Anterior cingulate cortex (tissue), 58 donors: ENCODE measurements at places on chromosomes 2 and 18.

DNA sequence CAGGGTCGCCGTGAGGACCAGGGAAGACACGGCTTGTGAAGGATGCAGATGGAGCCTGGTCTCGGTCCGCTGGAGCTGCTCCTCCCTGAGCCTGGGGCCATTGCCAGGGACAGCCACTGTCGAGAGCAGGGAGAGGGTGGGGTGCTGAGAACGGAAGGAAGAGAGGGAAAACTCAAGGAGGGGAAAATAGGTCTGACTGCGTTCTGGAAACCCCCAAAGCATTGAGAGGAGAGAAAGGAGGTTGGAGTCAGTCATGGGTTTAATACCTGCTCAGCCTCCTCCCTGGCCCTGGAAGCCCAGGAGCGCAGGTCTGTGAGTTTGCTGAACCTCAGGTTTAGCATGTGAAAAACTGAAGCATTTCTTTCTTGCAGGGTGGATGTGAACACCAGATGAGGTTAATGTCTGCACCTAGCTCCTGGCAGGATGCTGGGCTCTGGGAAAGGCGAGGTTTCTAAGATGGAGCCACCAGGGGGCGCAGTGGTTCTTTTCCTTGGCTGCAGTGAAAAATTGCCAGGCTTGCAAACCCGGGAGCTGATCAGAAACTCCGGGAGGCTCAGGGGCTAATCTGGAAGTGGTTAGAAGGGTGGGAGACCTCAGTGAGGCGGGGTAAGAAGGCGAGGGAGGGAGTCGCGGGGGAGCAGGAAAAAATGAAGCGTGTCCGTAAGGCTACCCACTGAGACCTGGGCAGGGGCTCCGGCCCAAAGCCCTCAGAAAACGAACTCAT lies 33.6 kb upstream of the RNF149 start:
- DNase-seq, result peak; percentile 61

GRCh38 chr2:40177366-40177765 lies 274.5 kb downstream of the SLC8A1 start:
- DNase-seq, result no peak

DNA sequence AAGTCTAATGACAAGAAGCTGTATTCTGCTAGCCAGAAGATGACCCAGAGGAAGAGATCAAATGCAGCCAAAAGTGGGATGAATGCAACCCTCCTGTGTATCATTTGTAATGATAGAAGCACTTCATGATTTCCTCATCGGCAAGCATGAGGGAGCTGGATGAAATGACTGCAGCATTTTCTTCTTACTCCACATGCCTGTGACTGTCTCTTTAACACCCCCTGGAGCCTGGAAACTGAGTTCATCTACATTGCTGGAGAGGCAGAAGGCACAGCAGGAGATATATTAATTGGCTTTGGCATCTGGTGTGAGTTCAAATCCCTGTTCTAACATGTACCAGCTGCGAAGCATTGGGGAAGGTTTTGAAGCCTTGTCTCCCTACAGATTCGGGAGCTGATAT lies 37.7 kb downstream of the ID2 start:
- no peak for DNase-seq

DNA sequence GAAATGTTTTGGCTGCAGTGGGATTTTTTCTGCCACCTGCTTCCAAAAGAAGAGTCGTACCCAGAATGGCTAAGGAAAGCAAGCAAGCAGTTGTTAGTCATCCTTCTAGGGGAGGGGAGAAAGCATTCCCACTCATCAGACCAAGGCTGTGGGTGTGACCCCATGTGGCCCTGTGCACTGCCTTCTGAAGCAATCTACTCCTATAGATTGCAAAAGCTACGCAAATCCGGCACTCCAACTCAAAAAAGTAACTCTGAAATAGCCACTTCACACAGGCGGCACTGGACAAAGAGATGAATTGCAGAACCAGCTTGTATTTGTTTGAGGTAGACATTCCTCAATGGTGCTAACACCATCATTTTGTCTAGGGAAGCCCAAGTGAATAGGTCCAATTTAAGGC lies 44.3 kb downstream of the ST3GAL5 start:
- DNase-seq, result no peak

DNA sequence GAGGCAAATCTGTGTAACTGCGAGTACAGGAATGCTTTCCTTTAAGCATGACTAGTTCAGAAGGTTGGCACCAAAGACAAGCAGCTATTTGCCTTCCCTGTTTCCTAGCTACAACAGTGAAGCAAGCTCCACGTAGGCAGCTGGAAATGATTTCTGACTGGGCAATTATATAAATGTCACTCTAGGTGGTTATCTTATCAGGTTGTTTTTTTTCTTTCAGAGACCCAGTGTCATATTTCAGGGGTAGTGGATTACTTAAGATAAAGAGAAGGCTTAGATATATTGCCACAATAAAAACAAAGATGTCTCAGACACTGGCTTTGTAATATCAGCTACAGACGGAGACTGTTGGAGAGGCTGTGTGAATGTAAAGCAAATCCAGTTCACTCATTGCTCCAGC lies 748.9 kb upstream of the NXPH2 start:
- DNase-seq, result no peak

DNA sequence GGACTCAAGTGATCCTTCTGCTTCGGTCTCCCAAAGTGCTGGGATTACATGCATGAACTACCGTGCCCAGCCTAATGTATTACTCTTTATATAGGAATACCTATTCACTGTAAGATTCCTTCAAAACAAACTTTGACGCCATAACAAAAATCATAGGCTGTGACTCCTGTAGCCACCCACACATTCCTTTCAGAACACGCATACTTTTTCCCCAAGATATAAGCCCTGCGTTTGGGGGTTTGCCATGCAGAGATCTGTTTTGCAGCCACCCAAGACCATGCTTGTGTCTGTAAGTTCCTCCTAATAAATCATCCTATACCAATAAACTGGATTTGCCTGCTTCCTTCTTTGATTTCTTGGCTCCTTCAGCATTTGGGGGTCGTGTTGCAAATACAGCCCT lies 46.0 kb upstream of the STON1 start:
- no peak for DNase-seq
